CD4-positive, alpha-beta memory T cell (primary cell): ENCODE measurements at places on chromosomes 2 and 18.

GRCh38 chr2:180728928-180729559 is 251.4 kb upstream of the UBE2E3 start:
- DNase-seq, result no peak

GRCh38 chr18:62479574-62479973 is 43.3 kb upstream of the ZCCHC2 start:
- DNase-seq, result no peak

DNA sequence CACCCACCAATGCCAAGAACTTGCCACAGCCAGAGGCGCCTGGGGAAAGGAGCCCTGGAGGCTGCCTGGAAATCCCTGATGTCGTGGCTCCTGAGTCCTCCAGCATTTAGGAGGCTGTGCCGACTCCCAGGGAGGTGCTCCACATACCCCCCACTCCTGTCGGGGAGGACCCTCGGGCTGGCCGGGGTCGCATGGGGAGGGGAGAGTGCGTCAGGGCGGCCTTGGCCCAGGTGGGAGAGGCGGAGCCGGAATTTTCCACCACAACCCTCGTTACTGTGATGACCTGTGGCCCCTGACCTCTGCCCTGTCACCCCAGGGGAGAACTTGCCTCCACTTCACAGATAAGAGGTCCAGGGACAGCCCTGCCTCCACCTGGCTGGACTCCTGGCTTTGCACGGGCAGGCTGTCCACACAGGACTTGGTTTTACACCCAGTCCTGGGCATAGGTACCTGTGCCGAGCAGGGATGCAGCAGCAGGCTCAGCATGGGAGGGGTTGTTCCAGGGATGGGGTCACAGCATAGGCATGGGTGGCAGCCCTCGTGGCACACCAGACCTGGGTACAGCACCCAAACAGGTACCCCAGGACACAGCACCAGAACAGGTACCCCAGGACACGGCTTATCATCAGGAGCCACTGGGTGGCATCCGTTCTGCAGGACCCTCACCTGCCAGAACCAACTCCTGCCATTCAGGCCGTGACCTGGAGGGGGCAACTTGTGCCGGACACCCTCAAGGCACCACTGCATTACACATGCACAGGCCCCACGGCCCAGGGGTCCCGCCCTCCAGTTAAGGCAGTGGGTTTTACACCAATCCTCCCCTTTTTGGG is 12.3 kb upstream of the AGXT start:
- DNase-seq, result no peak

DNA sequence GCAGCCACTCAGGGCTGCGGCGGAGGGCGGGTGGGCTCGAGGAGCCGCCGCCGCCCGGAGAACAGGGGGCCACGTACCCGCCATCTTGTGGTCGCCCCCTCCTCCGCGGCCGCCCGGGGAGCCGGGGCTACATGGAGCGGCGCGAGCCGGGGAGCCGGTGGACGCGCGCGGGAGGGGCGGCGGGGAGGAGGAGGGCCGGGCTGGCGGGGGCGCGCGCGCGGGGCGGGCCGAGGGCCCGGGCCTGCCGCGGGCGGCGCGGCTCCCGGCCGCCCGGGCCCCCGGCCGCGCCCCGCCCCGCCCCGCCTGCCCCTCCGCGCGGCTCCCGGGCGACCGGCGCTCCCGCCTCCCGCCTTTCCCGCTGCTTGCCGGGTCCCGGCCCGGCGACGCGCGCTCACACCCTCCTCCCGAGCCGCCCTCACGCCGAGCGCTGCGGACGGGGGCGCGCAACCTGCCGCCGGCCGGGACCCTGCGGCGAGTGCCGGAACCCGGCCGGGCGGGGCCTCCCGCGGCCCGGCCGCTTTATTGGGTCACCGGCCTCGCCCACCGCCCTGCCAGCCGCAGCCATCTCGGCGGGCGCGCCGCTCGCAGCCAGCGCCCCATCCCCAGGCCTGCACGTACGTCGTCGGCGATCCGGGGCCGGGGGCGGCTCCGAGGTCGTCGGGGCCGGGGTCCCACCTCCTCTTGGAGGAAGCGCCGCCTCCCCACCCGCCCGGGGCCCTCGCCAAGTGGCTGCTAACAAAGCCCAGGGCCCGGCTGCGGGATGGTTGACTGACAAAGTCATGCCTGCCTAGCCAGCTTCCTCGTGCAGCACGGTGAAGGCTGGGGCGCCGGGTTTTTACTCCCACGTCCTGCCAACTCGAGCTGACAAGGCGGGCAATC is at the start of gene PPP4R1:
Gene PPP4R1 (minus strand): TSS at position 159 of the 879 bp plus-strand sequence. CDS start 75 bp downstream, at position 84.
- peak; percentile 67 for DNase-seq

- no peak for DNase-seq
Observed at GRCh38 chr2:179262077-179262660, 2.5 kb downstream of the SESTD1 start.

DNA sequence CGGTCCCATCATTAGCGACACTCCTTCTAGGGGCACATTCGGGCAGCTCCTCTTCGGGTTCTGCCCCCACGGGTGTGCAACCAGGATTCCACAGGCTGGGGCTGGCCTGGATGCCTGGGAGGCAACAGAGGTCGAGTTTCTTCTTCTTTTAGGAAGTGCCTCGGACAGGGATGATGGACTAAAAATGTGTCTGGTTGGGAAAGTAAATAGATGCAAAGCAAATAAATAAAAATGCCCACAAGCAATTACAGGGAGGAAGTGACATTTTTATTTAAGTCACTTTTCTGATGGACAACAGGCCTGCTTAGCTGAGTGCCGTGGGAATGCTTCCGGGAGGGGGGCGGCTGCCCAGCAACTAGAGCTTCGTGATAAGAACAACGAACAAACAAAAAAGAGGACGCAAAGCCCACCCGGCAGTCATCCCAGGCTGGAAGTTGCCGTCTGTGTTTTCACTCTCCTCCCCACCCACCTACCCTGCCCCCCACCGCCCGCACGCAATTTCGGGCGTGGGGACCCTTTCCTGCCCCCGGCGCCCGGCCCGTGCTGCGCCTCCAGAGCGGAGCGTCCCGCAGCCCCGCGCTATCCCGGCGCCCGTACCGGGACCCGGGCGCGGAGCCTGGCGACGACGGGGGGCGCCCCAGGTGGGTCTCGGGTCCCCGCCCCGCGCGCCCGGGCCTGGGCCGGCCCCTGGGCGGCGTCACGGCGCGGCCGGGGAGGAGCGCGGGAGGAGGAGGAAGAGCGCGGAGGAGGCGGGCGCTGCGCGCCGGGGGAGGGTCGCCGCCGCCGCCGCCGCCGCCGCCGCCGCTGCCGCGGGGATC is 412 bp upstream of the NCK2 start:
- peak; percentile 71 for DNase-seq

DNA sequence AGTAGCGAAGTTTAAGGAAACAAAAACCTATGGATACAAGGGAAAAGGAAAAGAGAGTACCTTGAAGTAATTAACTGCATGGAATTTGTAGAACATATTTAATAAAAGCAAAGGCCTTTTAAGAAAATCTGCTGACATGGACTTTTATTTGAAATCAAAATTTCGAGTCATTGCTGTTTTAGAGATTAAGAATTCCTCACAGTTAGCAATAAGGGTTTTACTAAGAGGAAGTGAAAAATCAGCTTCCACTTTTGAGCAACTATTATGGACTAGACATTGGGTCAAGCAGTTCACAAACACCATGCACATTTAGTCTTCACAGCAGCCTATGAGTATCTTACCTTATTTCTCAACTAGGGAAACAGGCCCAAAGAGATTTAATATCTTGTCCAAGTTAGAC is 876.3 kb downstream of the BCL11A start:
- no peak for DNase-seq

- no peak for DNase-seq
Observed at GRCh38 chr18:39051013-39051412, 1485.4 kb upstream of the CELF4 start.

DNA sequence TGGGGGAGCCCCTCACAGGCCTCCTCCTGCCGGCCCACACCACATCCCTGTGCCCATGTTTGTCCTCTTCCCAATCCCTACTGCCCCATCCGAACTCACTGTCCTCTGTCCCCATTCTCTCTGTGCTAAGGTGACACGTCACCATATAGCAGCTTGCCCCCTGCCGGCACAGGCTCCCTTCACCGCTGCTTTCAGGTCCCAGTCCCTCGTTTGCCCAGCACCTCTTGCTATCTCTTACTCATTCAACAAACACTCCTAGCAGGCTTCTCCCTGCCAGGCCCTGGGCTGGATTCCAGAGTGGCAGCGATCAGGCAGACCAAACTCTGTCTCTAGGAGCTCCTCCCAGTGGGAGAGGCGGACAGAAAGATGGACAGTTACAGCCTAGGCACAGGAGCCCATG is 74.3 kb downstream of the TFCP2L1 start:
- no peak for DNase-seq

- no peak for DNase-seq
Observed at GRCh38 chr2:121502781-121503180, 27.9 kb upstream of the RNU4ATAC start.

GRCh38 chr2:1606046-1606400 is 138.3 kb downstream of the PXDN start:
- no peak for DNase-seq
